Stimulated activated CD8-positive, alpha-beta memory T cell treated with anti-CD3 and anti-CD28 coated beads, Interleukin-15, amount 100 ng/mL, for 1 hour (primary cell): ENCODE measurements at places on chromosomes 1 and 21.

GRCh38 chr1:162590101-162590500 is 28.6 kb downstream of the UAP1 start:
- DNase-seq: no peak

DNA sequence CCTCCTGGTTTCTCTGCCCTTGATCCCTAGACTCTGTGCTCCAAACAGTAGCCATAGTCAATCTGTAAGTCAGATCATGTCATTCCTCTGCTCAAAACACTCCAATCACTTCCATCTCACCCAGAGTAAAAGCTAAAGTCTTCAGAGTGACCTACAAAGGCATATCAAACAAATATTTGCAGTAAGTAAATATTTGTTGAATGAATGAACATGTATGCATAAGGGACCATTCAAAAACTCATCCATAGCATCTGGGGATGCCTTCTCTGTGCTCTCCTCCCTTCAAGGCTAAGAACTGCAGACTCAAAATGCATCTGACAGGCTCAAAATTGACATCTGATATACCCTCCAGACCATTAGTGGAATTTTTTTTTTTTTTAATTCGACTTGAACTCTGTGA is 18.1 kb upstream of the AK5 start:
- no peak for DNase-seq

DNA sequence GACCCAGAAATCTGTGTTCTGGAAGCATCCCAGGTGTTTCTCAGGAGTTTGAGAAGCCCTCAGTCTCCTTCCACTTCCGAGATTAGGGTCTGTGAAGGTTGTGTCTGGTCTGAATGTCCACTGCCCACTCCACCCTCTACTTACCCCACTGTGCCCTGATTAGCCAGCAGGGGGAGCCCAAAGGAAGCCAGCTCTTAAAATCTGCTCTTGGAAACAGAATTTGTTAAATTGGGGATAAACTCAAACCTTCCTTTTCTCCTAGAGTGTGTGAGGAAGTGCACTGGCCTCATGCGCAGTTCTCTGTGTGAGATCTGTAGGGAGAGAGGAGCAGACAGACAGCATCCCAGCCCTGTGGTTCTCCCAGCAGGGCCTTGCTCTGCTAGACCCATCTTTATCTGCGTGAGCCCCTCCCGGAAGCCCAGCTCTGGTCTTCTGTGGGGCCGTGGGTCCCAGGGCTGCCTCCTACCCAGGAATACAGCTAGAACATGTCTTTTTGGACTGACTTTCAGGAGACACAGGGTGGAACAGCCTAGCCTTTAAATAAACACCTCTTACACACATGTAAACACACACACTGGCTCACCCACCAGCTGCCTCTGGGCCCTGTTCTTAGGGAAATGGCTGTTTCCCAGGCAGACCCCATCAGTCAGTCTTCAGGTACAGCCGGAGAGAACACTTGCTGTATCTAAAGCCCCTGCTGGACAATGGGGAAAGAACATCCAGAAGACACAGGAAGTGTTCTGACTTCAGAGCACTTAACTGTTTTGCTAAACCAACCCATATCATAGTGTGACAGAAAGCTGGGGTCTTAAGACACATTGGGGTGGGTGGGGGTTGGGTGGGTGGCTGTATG is 52.2 kb downstream of the SMYD2 start:
- DNase-seq: no peak

DNA sequence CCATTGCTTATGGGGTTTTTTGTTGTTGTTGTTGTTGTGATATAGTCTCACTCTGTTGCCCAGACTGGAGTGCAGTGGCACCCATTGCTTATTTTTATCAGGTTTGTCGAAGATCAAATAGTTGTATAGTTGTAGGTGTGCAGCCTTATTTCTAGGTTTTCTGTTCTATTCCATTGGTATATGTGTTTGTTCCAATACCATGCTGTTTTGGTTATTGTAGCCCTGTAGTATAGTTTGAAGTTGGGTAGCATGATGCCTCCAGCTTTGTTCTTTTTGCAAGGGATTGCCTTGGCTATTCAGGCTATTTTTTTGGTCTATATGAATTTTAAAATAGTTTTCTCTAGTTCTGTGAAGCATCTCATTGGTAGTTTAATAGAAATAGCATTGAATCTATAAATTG is 11.6 kb downstream of the ZNF678 start:
- no peak for DNase-seq

DNA sequence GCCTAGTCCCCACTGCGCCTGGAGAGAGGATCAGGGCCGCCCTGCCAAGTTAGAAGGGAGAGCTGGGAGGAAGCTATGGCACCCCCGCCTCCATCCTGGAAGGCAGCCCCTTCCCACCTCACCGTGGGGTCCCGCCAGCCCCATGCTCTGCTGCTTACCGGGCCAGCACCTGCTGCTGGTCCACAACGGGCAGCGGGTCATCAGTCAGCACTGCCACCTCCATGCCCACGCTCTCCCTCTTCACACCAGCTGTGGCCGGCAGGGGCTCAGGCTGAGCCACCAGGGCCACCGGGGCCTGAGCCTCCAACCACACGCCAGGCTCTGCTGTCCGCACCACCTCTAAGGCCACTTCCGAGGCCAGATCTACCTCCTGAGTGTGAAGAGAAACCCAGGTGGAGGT is 23.5 kb upstream of the DDOST start:
- DNase-seq: no peak

GRCh38 chr1:213742992-213743391 is 244.8 kb upstream of the PROX1 start:
- no peak for DNase-seq

GRCh38 chr21:34800797-34801518 is 132.2 kb downstream of the CLIC6 start:
- no peak for DNase-seq

DNA sequence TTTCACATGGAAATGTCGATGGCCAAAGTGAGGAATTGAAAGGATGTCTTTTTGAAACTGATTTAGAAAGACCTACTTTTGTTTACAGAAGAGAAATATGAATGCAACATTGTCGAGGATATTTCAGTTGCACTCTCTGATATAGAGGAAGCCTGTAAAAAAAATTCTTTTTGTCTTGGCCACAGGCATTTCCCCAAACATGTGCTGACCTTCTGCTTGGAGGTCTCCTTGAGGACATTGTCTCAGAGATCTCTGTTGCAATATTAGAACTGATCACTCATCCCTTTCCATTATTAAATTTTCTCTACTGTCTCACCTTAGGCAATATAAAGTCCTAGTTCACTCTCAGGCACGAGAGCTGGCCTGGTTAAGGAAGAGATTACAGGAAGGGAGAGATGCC is 16.0 kb downstream of the S100A11 start:
- DNase-seq: no peak

GRCh38 chr1:12185036-12185917 is 18.5 kb downstream of the TNFRSF1B start:
- DNase-seq: no peak

DNA sequence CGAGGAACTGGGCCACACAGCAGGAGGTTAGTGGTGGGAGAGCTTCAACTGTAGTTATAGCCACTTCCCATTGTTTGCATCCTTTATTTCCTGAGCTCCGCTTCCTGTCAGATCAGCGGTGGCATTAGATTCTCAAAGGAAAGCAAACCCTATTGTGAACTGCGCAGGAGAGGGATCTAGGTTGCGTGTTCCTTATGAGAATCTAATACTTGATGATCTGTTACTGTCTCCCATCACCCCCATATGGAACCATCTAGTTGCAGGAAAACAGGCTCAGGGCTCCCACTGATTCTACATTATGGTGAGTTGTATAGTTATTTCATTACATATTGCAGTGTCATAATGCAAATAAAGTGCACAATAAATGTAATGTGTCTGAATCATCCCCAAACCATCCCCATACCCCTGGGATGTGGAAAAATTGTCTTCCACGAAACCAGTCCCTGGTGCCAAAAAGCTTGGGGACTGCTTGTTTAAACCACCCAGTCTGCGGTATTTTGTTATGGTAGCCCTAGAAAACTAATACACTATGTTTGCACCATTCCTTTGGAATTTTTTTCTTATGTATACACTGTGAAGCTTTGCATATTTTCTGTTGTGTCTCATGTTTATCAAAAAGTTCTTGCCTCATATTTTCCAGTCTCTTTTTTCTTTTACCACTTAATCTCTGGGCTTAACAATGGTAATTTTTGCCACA is 136.6 kb upstream of the IVNS1ABP start:
- no peak for DNase-seq
